AG04449 (cell line): ENCODE measurements at places on chromosomes 2 and 18.

DNA sequence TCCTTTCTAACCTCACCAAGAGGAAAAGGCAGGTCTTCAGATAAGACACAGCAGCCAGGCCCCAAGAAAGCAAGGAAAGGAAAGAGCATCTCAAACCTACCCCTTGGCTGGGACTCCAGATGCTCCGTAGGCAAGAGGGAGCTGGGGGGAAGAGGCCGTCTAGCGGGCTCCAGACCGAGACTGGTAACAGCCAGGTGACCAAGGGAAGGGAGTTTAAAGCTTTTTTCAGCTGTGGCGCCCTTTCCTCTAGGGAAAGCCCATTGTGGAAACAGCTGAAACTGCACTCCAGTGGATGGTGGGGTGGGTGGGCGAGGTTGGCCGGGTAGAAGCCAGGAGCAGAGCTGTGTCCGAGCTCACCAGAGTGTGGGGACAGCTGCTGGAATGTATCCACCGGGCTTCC, 180.4 kb downstream of the KLHL29 start:
- DNase-seq: no peak

DNA sequence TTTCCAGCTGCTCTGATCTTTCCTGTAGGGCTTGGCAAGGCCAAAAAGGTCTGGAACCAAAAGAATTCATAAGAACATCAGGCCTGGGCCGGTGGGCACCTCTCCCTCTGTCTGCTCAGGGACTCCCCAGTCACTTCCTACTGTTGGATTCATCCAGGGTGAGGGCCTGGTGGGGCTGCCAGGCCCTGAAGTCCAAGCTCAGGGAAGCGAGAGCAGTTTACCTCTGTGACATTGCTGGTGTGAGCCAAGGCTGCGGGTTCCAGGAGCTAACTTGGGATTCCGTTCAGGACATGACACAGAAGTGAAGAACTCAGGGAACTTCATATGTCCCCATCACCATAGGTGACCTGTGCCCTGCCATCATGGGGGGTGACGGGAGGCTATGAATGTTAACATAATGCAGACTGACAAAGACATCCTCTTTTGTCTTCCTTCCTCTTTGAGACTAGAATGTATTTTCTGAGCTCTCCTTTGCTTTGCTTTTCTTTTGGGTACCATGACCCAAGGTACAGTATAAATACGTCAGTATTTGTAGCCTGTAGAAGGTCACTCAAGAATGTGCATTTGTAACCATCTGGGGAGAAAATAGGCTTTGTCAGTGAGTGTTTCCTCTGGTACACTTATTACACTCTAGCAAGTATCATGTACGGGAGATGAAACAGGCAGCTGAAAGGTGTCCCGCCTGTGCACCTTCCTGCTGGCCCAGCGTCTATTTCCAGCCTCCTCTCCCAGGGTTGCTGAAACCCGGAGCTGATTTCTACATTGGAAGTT, 130.5 kb upstream of the SLC1A4 start:
- DNase-seq: no peak

GRCh38 chr2:55970500-55970899, 46.9 kb upstream of the EFEMP1 start:
- no peak for DNase-seq

- no peak for DNase-seq
These were observed 13.2 kb downstream of the REV1 start for GRCh38 chr2:99476629-99477028.

DNA sequence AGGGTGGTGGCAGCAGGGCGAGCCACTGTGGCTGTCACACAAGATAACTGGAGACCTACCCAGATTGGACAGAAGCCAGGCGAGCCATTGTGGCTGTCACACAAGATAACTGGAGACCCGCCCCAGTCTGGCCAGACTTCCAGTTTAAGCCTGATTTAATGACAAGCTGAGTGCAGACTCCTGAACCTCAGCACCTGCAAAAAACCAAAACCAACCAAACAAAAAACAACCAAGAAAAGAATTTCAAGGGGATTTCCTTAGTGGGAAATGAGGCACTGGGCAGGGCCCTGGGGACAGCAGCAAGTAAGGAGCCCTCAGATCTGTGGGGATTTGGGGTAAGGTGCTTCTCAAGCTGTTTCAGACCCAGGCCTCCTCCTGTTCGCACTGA, 95.2 kb upstream of the BOD1L2 start:
- no peak for DNase-seq

- DNase-seq: no peak
These were observed 60.7 kb downstream of the TTC27 start for GRCh38 chr2:32688541-32688940.

DNA sequence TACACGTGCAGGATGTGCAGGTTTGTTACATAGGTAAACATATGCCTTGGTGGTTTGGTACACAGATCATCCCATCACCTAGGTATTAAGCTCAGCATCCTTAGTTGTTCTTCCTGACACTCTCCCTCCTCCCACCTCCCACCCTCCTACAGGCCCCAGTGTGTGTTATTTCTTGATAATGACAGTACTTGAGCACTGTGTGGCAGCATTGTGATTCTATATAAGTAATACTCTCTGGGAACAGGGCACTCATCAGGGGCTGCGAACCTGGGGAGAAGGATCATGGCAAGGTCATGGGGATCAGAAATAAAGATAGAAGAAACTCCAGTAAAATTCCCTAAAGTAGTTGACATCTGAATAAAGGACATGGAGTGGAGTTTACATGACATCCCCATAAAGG, 1256.2 kb upstream of the CRIM1 start:
- DNase-seq: no peak

- no peak for DNase-seq
These were observed 352.3 kb downstream of the PARD3B start for GRCh38 chr2:204897561-204897960.

GRCh38 chr18:32769586-32770053, 3.2 kb downstream of the KLHL14 start:
- DNase-seq: no peak

- DNase-seq: no peak
These were observed 58.9 kb downstream of the EML4 start for GRCh38 chr2:42228101-42228500.

DNA sequence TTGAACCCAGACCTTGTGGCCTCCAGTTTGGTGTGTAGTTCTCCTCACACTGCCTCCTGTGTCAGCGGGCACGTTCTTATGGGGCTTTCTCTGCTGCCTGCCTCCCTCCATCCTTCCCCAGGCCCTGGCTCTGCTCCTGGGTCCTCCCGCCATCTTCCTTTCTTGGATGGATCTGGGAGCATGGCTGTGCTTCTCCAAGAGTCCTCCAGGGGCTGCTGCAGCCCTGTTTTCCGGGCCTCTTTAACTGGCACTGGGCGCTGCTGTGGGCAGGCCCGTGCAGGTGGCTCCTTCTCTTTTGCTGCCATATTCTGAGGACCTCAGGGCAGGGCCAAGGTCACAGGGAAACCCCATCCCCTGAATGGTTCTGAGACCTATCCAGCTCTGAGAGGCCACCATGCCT, 17.8 kb downstream of the THNSL2 start:
- DNase-seq: no peak

DNA sequence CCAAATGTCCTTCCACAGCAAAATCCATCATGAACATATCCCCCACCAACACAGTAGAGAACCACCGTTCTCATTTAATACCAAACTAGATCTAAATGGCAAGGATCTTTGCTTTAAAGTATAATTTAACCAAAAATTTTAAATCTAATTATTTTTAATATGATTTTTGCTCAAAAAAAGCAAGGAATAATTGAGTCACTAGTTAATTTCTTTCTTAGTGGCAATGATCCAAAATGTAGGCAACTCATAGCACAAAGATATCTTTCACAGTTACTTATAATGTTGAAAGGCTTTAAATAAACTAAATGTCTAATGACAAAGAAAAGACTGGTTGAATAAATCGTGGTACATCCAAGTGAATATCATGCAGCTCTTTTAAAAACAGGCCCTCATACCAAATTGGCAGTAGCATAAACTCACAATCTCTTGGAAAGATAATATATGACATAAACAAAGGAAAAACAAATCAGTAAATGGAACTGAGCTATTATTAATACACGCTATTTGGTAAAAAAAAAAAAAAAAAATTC, 20.3 kb downstream of the PTPN2 start:
- no peak for DNase-seq

DNA sequence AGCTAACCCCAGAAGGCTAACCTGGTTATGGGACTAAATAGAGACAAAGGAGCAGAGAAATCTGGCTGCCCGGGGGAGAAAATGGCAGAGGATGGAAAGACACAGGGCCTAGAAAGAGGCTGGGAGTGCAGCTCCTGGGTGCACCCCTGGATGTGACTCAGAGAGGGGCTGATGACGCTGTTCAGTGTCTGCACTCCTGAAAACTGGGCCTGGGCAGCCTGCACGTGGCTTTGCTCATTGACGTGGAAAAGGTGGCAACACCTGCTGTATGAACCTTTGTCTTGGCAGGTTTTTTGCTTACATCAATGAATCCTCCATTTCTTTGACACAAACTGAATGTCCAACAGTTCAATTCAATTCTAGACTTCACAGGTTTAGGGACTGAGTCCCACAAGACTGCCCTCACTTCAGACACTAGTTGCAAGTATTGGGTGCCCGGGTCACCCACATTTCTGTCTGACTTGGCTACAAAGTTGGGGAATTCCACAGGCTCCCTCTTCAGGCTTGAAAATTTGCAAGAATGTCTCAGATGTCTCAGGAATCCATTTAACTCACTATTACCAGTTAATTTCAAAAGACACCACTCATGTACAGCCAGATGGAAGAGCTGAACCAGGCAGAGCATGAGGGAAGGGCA, 47.3 kb upstream of the PUM2 start:
- DNase-seq: no peak

DNA sequence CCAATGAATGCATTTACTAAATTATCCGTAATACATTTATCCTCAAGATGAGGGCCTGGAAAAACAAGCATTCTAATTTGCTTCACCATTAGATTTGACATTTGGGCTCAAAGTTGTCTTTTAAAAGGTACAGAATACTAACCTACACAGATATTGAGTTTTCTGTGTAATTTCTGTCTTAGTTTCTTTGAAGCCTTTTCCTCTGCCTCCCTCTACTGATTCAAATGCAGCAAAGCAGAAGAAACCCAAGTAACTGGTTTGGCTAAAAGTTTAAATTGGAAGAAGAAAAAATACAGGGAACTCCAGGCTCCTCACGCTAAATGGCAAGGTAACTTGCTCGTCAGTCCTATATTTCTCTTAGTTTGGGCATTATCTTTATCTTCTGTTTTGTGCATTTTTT, 53.3 kb upstream of the SLC5A7 start:
- DNase-seq: no peak

DNA sequence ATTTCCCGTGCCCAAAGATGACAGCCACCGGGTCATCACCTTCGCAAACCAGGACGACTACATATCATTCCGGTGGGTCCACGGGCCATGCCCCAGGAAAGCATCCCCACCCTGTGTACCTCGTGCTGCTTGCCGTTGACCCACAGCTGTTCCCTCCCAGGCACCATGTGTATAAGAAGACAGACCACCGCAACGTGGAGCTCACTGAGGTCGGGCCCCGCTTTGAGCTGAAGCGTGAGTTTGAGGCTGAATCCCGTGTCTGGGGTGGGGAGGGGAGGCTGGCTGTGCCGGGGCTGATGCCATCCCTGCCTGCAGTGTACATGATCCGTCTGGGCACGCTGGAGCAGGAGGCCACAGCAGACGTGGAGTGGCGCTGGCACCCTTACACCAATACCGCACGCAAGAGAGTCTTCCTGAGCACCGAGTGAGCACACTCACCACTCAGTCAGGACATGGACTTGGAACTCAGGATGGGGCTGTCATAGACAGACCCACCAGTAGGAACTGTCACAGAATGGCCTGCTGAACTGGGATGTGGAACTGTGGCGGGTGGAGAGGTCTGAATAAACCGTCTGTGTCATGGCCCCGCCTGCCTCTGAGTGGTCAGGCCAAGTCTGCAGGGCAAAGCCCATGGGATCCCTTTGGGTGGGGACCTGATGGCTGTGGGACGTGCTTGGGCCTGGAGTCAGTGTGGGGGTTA, 3.5 kb downstream of the IMP4 start:
- DNase-seq: no peak
